ENCODE measurements at places on chromosomes 3 and 15. TPM values are rescaled to one million over a fixed set of nuclear protein-coding genes. Genes with fewer than 3 reads are reported as not detected.

- H3K27me3 ChIP-seq = no peaks in the 10 kb centered on the region
- H3K27ac ChIP-seq = no peak overlapping the region
- H3K4me3 ChIP-seq = no peak overlapping the region
- DNase-seq = no peak
- peaks cover 10% of the 10 kb centered on the region for H3K4me1 ChIP-seq
- H3K36me3 ChIP-seq = peaks cover 21% of the 10 kb centered on the region
These were observed 374.4 kb downstream of the LPP start for GRCh38 chr3:188528396-188528795.

DNA sequence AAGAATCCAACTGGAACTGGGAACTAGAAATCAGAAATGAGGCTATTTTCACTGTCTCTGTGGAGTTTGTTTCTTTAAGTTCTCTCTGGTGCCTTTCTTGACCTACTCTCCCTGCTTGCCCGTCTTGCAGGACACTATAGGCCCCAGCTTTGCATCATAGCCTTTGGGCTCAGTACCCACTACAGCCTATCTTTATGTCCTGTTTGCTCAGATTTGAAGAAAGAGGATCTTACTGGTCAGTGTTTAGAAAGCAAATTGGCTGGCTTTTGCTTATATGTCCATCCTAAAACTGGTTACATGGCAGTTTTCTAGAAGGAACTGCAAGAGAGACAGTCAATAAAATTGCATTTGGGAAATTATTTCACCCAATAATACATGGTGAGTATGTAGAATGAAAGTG is 231.8 kb upstream of the TBL1XR1 start:
- DNase-seq = no peak
- H3K27ac ChIP-seq = no peak overlapping the region
- H3K36me3 ChIP-seq = no peaks in the 10 kb centered on the region
- no peak overlapping the region for H3K4me3 ChIP-seq

- no peaks in the 10 kb centered on the region for H3K27me3 ChIP-seq
- no peak for DNase-seq
- no peak overlapping the region for H3K4me3 ChIP-seq
- no peaks in the 10 kb centered on the region for H3K4me1 ChIP-seq
These were observed 111.1 kb downstream of the SNRPN start for GRCh38 chr15:25065876-25066275.

DNA sequence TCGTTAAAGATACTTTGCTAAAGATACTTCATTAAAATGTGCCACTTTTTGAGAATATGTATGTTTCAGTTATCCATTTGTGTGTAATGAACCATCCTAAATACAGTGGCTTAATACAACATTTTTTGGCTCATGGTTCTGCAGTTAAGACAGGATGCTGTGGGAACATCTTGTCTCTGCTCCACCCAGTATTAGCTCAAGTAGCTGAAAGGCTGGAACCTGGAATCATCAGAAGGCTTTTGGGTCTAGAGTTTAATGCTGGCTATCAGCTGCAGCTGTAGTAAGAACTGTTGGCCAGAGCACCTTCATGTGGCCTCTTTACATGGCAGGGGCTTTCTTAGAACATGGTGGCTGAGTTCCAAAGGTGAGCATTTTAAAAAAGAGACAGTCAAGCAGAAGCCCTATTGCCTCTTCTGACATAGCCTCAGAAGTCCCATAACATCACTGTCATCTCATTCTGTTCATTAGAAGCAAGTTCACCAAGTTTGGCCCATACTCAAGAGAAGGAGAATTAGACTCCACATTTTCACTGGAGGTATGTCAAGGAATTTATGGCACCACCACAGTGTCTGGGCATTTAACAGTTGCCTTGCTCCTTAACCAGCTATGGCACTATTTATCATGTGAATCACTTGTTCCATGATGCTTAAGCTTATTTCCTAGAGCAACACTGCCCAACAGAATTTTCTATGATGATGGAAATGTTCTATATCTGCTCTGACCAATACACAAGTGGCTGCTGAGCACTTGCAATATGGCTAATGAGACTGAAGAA is 70.4 kb upstream of the PDZRN3 start:
- no peaks in the 10 kb centered on the region for H3K36me3 ChIP-seq
- no peak for DNase-seq
- H3K4me3 ChIP-seq = no peak overlapping the region
- H3K27me3 ChIP-seq = peaks cover 4% of the 10 kb centered on the region

- H3K4me3 ChIP-seq = no peak overlapping the region
- H3K27me3 ChIP-seq = peaks cover 53% of the 10 kb centered on the region
- no peaks in the 10 kb centered on the region for H3K4me1 ChIP-seq
- no peak for DNase-seq
- no peak overlapping the region for H3K27ac ChIP-seq
- H3K36me3 ChIP-seq = no peaks in the 10 kb centered on the region
These were observed 225.3 kb upstream of the LYSMD4 start for GRCh38 chr15:99958426-99959097.

GRCh38 chr15:50764461-50765194 is 878 bp downstream of the SPPL2A start:
- no peak for DNase-seq
- peaks cover 17% of the 10 kb centered on the region for H3K4me1 ChIP-seq
- H3K36me3 ChIP-seq = no peaks in the 10 kb centered on the region

- no peaks in the 10 kb centered on the region for H3K36me3 ChIP-seq
- H3K27ac ChIP-seq = no peak overlapping the region
- H3K4me3 ChIP-seq = no peak overlapping the region
These were observed 28.3 kb upstream of the MASP1 start for GRCh38 chr3:187319699-187320302.

- H3K27ac ChIP-seq = no peak overlapping the region
- H3K4me1 ChIP-seq = no peaks in the 10 kb centered on the region
These were observed 66.3 kb upstream of the POLG start for GRCh38 chr15:89400782-89401545.

AHSG gene
- 0.27 TPM for total RNA-seq

DNA sequence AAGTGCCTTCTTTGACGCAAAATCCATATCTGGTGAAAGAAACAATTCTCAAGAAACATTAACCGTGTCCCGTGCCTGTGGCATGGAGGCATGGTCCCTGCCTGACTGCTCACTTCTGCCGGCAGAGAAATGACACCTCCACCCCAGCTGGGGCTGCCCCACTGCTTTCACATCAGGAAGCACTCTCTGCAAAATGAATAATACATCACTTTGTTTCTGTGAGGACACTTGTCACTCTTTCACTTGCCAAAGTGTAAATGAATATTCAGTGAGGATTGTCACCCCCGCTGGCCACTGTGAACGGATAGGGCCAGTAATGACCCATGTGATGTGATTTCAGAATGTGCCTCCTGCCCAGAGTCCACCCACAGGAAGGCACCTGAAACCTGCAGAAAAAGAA is 31.1 kb upstream of the SLC24A5 start:
- DNase-seq = no peak
- H3K27ac ChIP-seq = no peak overlapping the region
- H3K4me3 ChIP-seq = no peak overlapping the region
- peaks cover 7% of the 10 kb centered on the region for H3K27me3 ChIP-seq

DNA sequence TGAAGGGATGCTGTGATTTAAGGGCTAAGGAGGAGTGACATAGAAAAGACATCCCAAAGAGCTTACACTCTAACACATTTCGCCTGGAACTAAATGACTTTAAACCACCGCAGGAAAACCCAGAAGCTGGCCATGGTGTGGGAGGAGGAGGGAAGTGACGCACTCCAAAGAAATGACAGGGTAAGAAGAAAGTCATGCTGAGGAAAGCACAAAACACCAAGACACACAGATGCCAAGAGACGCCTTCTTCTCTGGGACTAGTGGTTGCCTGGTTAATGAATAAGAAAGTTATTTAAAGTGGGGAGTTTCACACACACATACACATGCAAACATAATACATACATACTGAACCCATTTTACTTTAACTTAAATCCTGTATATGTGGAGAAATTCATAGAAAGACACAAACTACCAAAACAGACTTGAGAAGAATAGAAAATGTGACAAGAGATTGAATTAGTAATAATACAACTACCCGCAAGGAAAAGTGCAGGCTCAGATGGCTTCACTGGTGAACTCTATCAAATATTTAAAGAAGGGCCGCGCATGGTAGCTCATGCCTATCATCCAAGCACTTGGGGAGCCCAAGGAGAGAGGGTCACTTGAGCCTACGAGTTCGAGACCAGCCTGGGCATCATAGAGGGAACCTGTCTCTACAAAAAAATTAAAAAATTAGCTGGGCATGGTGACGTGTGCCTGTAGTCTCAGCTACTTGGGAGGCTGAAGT is 125.5 kb downstream of the NSMCE3 start:
- peaks cover 6% of the 10 kb centered on the region for H3K27me3 ChIP-seq
- no peak overlapping the region for H3K4me3 ChIP-seq
- DNase-seq = peak; percentile 1
- no peak overlapping the region for H3K27ac ChIP-seq
- peaks cover 16% of the 10 kb centered on the region for H3K4me1 ChIP-seq

DNA sequence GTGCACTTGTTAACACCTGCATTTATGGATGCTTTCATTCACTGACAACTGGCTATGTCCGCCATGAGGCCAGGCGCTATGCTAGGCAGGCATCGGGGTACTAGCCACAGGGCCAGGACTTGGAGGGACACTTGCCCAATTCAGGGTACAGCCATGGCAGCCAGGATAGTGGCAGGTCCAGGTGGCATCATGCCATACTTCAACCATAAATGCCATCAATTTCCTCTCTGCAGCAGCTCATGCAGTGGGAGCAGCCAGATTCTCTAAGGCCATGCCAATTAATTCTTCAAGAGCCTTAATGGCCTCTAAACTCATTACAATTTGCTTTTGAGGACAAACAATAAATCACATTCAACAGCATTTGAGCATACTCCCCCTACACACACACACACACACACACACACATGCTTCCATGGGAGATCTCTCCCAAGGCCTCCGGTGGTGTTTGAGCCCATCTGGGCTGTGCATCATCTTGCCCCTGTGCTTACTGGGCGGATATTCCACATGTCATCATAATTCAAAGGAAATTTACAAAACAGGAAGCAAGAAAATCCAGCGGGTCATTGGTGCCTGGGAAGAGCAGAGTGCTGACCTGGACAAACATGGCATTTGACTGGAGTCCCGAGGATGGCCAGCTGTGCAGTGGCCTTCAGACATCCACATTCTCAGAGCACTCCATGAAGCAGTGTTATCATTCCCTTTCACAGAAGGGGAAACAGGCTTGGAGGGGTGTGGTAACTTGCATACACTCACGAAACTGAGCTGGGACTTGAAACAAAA is 109.1 kb downstream of the IQSEC1 start:
- peaks cover 8% of the 10 kb centered on the region for H3K27me3 ChIP-seq
- H3K4me3 ChIP-seq = no peak overlapping the region
- H3K36me3 ChIP-seq = no peaks in the 10 kb centered on the region
- peaks cover 45% of the 10 kb centered on the region for H3K4me1 ChIP-seq
- H3K27ac ChIP-seq = peak overlapping the region; percentile 95

- no peak for DNase-seq
- no peaks in the 10 kb centered on the region for H3K36me3 ChIP-seq
- no peak overlapping the region for H3K27ac ChIP-seq
These were observed 107.1 kb downstream of the OXSM start for GRCh38 chr3:25897019-25897418.
